ENCODE measurements at places on chromosomes 16 and 17. TPM values are rescaled to one million over a fixed set of nuclear protein-coding genes. Genes with fewer than 3 reads are reported as not detected.

DNA sequence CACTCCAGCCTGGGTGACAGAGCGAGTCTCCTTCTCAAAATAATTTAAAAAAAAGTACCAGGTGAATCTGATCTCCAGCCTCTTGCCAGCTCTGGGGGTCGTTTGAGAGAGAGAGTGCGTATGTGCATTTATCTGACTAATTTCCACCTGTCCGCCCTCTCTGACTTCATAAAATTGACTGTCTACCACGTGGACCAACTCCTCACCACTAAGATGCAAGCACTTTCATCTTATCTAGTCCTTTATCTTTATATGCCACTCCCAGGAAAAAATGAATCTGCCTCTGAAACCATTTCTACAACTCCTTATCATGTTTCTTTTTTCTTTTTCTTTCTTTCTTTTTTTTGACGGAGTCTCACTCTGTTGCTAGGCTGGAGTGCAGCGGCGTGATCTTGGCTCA is 55.8 kb downstream of the HS3ST3A1 start:
- no peak for DNase-seq

The TBC1D26 gene
- total RNA-seq, result not detected

DNA sequence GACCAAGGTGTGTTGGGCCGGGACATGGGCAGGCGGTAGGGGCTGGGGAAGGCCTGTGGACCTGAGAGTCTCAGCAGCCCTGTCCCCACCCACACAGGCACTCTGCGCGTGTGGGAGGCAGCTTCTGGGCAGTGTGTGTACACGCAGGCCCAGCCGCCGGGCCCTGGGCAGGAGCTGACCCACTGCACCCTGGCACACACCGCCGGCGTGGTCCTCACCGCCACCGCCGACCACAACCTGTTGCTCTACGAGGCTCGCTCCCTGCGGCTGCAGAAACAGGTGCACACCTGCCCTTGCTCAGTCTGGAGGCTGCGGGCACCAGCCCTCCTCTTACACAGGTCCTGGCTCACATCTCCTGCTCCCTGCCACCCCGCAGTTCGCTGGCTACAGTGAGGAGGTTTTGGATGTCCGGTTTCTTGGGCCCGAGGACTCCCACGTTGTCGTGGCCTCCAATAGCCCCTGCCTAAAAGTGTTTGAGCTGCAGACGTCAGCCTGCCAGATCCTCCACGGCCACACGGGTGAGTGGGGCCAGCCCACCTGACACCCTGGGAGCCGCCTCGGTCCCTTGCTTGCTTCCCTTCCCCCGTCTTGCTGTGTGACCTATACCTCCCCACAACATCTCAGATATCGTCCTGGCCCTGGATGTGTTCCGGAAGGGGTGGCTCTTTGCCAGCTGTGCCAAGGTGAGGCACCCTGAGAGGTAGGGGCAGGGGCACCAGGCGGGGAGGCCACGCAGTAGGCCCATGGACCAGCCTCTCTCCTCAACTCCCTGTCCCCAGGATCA is 3.8 kb downstream of the TBL3 start:
- no peak for DNase-seq

The ABAT gene
- 2.4 TPM for total RNA-seq

- peak; percentile 54 for DNase-seq
Measured at GRCh38 chr17:2239882-2240430, 63.6 kb downstream of the SMG6 start.

The MT1E gene
- total RNA-seq, result 15.1 TPM

The CAPNS2 gene
- total RNA-seq, result not detected

The TMEM235 gene
- not detected for total RNA-seq

The PLLP gene
- 15.9 TPM for total RNA-seq

DNA sequence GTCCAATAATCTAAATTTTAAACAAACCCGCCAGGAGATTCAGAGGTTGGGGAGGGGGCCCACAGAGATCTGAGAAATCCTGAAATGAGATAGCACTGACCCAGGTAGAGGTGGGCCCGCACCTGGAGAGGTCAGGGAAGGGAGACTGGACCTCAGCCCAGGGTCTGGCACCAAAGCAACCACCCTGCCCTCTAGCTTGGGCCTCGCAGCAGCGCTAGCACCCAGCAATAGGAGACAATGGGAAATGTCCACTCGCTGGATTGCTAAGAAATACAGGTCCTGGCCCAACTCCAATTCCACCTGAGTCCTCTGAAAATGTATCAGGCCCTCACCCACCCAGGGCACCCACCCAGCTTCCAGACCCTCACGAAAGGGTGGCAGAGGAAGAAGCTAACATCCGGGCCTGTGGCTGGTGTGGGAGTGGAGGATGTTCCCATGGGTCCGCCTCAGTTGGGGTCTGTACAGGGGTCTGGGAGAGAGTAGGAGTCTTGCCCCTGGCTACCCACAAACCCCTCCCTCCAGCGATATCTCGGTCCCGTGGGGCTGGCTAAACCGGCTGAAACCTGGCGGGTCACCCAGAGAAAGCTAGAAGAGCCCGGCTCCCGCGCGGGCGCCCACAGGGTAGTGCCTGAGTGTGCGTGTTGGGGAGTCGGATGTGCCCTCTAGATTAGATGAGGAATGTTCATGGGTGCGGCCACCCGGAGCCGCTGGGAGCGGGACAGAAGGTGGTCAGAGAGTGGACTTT is 1.1 kb downstream of the PLLP start:
- no peak for DNase-seq
